ENCODE measurements at places on chromosomes 13 and 19.

DNA sequence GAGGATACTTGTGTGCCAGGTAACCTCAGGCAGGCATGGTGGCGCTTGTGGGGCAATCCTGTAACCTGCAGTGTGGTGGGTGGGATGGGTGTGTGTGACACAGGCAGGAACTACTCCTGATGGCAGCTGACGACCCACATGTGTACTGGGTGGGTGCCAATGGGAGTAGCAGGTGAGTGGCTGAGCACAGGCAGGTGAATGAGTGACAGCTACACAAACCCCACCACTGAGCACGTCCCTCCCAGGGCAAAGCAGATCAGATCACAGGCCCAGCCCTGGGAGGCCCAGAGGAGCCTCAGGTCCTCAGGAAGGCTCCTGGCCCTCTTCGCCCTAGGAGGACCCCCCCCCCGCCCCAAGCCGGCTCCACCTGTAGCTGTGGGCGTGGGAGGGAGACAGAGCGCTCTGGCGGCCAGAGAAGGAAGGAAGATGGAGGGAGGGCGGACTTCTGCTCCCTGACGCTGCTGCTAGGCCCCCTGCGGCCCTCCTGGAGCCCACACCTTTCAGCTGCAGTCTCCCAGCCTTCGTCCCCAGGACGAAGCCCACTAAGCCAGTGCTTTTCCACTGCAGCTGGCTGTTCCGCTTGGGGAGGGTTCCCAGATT, 1.3 kb upstream of the ZNF181 start:
- DNase-seq = no peak

DNA sequence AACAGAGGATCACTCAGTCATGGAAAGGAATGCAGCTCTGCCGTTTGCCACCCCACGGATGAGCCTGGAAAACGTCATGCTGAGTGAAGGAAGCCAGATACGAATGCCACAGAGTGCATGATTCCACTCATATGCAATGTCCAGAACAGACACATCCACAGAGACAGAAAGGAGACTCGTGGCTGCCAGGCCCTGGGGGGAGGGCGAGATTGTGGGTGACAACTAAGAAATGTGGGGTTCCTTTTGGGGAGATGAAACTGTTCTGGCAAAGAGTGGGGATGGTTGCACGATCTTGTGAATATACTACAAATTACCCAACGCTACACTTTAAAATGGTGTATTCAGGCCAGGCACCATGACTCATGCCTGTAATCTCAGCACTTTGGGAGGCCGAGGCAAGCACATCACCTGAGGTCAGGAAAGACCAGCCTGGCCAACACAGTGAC, 27.2 kb upstream of the NAPA start:
- DNase-seq = no peak

DNA sequence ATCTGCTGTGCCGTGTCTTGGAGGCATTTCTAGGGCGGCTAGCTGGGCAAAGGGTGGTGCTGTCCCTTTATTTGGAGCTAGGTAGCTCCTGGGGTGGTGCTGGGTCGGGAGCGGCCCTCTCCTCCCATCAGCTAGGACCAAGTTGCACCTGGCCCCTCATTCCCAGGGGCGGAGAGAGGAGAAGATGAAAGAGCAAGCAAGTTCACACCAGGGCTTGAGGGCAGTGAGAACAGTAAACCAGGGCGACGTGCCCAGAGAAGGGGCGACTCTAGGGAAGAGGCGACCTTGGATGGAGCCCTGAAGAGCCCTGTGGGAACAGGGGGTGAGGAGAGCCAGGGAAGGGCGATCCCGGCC, 17.0 kb upstream of the KCNN1 start:
- DNase-seq = no peak

DNA sequence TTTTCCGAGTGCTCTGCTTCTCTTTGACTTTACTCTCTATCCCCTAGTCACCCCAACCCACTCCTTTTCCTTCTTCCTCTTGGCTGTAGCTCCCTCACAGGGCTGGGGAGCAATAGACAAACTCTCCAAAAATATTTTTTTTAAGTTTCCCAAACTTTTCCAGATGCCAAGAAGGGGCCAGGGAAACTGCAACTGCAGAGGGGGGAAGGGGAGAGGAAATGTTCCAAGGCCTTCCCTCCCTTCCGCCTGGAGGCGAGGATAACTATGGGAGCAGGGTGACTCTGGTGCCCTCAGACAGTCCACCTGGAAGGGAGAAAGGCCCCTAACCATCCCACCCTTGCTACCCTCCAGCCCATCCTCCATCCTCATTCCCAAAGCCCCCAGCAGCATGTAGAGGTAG, 49.4 kb downstream of the LYL1 start:
- no peak for DNase-seq

DNA sequence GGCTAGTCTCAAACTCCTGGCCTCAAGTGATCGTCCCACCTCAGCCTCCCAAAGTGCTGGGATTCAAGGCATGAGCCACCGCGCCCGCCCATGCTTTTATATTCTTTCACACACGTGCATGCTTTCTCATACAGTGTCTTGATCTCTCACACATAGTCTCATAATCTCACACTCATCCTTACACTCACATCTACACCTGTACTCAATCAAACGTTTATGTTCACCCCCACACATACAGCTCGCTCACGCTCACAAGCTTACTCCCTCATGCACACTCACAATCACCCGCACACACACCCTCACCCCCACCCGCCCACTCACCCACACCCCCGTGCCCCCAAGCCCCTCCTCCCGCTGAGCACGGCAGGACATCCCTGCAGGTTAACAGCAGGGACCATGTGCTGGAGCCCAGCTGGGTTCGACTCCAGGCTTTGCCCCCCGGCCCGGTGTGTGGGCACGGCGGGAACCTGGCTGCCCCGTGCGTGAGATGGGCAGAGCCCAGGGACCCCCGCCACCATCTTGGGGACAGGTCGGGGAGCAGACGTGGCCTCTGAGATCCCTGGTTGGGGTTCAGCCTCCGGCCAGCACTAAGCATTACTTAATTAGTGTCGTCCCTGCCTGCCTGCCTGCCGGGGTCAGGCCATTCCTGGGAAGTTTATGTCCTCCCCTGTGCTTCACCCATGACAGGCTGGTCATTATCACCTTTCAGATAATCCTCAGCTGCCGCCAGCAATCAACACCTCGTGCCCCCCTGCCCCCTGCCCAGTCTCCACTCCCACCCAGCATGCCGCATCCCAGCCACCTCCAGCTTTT, 11.4 kb downstream of the SBK2 start:
- no peak for DNase-seq

GRCh38 chr19:41263042-41263849, 926 bp upstream of the HNRNPUL1 start:
- DNase-seq = peak; percentile 93

DNA sequence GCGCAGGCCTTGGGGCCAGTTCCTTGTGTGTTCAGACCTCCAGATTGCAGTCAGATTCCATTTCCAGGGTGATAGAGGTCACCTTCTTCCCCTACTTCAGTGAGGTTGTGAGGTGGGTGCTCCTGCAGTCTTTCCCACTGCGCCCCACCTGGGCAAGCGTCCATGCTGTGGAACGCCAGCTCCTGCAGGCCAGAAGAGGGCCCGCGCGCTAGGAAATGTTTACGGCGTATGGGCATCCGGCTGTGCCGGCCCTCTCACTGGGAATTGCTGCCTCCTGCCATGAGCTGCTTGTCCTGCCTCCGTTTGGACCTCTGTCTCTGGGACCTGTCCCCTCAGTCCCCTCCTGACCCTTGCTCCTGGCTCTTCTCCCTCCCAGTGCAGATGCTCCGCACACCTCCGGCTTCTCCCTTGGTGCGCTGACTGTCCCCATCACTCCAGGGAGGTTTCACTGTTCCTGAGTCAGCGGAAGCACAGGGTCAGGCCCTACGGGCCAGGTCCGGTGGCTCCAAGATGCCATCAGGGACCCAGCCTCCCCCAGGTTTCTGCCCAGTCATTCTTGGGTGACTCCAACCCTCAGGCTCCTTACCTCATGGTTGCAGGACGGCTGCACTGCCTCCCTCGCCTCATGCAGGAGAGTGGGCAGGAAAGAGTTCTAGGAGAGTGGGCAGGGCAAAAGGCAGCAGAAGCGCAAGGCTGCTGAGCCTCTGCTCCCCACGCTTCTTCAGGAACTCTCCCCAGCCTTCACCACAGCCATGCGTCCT, 56.6 kb downstream of the SMARCA4 start:
- no peak for DNase-seq

GRCh38 chr19:5149932-5150901, 181.3 kb downstream of the KDM4B start:
- DNase-seq = no peak

DNA sequence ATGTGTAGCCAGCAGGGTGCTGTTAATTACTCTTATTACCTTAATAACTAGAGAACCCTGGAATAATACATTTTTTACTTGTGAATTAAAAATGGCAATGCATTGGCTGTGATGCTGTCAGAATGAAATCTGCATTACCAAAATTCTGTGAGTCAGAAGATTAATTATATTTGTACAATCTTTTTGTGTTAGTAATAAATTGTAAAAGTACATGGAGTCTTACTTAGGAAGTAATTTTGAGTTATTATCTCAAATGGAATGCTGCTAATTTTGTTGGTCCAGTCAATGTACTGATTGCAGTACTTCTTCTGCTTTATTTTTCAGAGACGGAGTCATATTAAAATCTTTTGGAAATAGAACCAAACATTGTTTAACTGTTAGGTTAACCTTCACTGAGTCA, 152.0 kb upstream of the SLC10A2 start:
- no peak for DNase-seq

DNA sequence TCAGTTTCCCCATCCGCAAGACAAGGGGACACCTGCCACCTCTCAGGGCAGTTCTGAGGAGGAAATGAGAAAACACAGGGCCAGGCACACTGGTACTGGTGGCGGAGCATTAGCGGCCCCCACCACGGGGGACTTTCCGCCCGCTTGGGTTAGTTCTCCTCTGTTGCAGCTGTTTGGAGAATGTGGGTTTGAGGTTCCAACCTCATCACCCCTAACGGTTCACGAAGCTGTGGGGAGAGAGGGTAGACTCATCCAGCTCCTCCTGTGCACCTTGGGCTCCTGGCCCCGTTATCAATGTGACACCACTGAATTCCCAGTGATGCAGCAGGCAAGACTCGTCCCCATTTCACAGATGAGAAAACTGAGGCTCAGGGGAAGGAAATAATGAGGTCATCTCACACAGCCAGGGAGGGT, 10.3 kb downstream of the PTPRS start:
- peak; percentile 13 for DNase-seq

DNA sequence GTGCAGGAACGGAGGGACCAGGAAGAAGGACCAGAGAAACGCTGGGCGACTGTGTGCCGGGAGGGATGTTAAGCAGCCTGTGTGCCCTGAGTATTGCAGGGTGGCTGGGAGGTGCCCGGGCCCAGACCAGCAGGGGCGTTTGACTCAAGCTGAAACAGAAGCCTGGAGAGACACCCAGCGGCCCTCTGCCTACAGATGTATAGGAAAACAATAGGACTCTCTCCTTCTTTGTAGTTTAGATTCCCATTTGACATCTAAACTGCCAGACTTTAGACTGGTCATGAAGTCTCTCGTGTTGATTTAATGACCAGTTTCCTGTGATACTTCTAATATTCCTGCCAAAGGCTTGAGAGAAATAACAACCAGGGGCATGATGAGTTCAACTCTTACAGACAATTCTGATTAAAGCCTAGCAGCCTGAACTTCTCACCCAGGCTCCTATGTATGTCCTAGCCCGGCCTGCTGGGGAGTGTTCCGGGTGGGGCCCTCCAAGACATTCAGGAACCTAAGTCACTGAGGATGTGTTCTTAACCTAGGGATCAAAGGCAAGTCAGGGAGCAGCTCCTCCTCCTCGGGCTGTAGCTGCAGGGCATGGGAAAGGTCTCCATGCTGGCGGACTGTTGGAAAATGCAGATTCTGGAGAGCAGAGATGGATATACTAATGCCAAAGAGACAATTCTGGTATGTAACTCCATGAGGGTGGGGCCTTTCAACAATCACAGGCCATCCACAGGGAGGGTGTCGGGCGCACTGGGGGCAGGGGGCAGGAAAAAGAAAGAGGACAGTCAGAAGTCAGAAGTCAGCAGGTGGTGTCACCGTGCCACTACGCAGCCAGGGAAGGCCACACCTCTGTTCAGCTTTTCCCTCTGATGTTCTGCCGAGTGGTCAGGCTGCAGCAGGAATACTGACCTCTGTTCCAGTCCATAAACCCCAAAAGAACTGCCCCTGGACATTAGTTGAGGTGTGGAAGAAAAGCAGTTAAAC, 131.8 kb downstream of the STARD13 start:
- no peak for DNase-seq

DNA sequence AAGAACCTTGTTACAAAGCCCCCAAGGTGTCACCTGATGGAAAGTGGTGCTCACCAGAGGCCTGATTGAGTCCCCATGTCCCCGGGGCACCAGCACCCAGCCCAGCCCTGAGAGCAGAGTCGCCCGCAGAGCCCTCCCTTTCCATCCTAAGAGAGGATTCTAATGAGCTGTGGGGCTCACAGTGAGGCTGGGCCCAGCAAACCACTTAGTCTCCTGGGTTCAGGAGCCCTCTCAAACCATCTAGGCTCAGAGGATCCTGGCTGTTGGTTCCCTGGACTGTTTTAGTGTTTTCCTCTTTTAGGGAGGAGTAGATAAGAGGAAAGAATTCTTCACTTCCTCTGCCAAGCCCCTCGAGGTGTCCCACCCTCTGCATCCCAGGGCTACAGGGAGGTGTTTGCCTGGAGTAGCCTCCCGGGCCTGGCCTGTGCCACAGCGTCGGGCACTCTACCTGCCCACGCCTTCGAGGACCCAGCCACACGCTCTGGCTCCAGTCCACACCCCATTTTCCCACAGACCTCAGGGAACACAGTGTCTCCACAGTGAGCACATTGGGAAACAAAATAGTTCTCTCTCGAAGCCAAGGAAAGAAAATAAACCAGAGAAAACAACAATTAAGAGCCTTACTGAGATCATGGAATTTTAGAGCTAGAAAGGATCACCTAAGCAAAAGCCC, 34.4 kb downstream of the DHRS12 start:
- DNase-seq = no peak

DNA sequence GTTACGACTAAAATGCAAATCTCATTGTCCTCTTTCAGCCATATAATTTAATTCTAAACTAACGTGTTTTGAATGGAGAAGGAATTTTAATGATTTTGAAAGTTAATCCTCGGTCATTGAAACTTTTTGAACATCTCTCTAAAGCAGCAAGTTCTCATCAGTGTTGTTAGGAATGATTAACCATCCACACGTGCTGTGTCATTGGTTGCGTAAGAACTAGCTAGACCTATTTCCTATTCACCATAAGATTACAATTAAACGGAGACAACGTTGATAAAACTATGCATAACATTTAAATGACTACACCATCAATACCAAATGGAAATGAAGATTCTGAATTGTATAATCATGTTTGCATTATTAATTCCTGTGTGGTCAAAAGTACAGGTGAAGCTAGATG, 155.6 kb upstream of the IRS2 start:
- no peak for DNase-seq

DNA sequence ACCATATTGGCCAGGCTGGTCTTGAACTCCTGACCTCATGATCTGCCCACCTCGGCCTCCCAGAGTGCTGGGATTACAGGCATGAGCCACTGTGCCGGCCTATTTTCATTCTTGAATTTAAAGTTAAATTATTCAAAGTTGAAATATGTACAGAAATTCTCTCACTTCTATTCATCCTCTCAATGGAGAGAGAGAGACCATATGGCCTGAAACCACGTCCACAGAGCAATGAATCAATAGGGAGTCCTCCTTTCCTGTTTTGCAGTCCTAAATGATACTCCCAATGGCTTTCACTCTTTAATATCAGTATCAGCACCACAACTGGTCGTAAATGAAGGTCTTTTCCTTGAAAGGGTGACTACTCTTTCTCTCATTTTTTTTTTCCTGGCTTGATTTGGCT, 30.5 kb upstream of the KCTD4 start:
- no peak for DNase-seq
